ENCODE measurements at places on chromosomes 1 and 21.

- DNase-seq = no peak
These were observed 24.8 kb upstream of the SLFNL1 start for GRCh38 chr1:41046347-41046775.

- DNase-seq = no peak
These were observed 873 bp downstream of the IFT25 start for GRCh38 chr1:53944469-53945182.

- DNase-seq = no peak
These were observed 53.9 kb downstream of the YARS1 start for GRCh38 chr1:32763221-32763620.

- DNase-seq = no peak
These were observed 128.4 kb upstream of the ZBTB40 start for GRCh38 chr1:22323141-22323845.

- DNase-seq = no peak
These were observed 23.3 kb downstream of the THRAP3 start for GRCh38 chr1:36247538-36247937.

DNA sequence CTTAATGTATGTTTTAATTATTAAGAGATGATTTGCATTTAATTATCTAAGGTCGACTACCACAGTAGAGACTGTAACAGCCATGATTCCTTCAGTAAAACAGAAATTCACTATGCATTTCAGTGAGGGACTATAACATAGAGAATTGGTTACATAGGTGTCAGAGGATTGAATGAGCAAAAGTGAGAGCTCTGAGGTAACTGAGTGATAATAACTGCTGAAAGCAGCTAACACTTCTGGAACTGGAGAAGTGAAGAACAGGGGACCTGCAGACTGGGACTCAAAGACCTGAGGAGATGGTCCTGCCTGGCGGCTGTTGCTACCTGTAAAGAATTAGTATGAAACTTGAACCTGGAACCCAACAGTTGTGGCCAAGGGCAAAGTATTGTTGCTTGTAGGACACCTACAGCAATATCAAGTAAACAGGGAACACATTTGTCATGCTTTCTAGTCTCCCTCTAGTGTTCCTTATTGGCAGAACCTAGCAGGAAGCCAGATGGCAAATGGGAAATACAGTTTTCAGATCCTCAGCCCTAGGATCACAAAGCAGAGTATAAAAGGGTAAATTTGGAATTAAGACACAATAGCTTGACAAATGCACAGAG, 110.6 kb downstream of the HS2ST1 start:
- no peak for DNase-seq

DNA sequence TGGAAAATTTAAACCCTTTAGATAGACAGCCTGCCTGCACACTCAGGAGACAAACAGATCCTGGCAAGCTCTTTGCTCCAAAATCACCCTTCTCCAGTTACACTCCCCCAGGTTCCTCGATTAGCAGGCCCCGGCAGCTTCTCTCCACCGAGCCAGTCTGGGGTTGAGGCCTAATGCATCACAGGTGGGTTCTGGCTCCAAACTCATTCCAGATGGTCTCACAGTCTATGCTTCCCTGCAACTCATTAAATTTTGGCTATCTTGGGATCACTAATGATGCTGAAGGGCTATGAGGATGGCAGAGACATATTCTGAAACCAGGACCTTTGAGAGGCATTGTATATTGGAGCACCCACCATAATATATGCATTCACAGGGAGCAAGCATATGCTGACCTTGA, 559.8 kb upstream of the USP24 start:
- peak; percentile 14 for DNase-seq

DNA sequence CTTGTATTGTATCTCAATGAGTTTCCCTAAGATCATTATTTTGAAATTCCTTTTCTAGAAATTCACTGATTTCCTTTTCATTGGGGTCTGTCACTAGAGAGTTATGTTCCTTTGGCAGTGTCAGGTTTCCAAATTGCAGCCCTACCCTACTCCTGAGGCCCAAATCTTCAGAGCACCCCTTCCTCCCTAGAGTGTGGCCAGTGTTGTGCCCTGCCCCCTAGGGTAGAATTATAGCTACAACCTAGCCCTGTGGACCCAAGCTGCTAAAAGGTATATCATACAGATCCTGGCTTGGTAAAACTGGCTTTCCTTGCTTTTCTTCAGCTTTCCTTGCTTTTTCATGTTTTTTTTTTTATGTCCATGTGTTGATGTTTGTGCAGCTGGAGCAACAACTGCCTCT, 60.7 kb downstream of the DIPK1A start:
- no peak for DNase-seq

DNA sequence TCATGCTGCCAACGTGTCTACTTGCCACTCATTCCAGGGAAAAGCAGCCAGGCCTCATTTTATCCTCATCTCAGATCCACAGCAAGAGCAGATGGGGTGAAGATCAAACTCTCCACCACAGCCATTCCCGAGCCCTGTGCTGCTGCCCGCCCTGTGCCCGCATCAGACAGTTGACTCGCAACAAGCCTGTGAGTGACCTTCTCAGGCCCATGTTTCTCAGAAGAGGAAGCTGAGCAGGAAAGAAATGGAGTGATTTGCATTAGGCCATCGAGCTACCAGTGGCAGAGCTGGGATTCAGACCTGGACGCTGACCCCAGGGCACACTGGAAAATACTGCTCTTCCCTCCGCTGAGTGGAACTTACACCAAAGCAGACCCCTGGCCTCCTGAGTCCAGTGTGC, 1.2 kb downstream of the CNR2 start:
- DNase-seq = no peak

GRCh38 chr1:228088586-228089498, 6.3 kb downstream of the ARF1 start:
- no peak for DNase-seq

- no peak for DNase-seq
These were observed 205.4 kb upstream of the TMEM51 start for GRCh38 chr1:14948112-14948652.

- DNase-seq = no peak
These were observed 4.6 kb upstream of the GMEB1 start for GRCh38 chr1:28663871-28664470.

GRCh38 chr1:63032171-63032570, 248.2 kb downstream of the ATG4C start:
- DNase-seq = no peak

GRCh38 chr1:28199328-28200233, 23.1 kb upstream of the PTAFR start:
- DNase-seq = no peak

DNA sequence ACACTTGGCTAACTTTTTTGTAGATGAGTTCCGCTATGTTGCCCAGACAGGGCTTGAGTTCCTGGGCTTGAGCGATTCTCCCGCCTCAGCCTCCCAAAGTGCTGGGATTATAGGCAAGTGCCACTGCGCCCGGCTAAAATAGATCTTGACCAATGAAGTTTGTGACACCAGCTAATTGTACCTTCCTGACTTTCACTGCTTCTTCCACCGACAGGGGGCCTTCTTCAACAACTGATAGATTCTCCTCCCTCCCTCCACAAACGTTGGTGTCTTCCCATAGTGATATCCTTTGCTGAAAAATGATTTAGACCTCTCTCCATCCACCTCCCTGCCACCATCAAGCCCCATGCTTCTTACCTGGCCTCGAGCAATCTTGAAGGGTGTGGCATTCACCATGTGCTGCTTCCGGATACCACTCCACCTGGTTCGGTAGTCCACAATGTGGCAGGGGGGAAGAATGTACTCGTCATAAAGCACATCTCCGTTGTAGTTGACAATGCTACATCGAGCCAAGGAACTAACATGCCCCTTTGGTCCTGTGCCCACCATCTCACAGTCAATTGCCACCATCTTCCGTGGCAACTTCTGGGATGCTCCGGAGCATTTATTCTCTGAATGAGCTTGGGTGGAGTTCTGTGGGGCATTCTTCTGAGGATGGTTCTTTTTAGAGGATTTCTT, 1.6 kb upstream of the METTL25B start:
- no peak for DNase-seq

DNA sequence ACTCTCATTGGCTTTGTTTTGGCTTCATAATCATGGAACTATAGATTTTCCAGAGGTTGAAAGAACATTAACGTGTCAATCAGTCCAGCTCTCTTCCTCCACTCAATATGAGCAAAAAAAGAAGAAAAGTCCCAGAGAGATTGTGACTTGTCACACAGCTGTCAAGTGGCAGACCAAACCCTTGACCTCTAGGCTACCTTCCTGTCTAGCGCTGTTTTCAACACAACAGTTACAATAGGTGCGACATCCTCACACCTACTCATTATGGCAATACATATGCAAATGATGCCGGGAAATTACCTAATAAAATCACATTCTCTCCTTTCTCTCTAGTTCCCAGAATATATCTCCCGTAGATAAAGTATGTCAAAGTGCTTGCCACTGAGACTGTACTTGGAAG, 1.1 kb downstream of the WARS2 start:
- no peak for DNase-seq

- no peak for DNase-seq
These were observed 104.0 kb downstream of the NIBAN1 start for GRCh38 chr1:184870319-184870718.

DNA sequence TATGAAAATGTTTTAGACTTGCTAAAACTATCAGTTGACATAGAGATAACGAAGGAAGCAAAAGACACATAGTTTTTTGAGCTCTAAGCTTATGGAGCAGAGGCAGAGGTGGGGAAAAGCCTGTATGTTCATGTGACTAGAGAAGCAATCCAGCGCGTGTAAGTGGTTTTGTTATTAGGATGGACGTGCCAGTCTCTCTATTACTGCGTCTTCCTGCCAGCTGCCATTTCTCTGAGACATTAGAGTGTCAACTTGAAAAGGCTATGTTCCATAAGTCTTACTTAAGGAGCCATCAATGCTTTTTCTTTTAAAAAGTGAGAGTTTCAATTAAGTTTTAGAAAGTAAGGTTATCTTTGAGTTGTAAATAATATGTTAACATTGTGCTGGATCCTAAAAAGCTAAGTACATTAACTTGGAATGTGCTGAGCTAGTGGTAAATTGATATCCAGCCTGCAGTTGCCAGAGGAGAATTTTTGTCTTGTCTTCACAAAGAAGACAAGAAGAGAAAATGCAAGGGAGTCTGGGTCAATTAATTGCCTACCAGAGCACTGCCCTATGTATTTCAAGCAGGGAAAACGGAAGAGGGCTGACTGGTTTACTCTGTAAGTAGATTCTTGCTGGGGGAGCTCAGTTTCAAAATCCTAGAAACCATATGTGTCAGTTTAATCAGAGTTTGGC, 161.8 kb upstream of the B3GALT2 start:
- DNase-seq = no peak

GRCh38 chr21:31363720-31364119, 19.7 kb upstream of the TIAM1 start:
- DNase-seq = no peak

DNA sequence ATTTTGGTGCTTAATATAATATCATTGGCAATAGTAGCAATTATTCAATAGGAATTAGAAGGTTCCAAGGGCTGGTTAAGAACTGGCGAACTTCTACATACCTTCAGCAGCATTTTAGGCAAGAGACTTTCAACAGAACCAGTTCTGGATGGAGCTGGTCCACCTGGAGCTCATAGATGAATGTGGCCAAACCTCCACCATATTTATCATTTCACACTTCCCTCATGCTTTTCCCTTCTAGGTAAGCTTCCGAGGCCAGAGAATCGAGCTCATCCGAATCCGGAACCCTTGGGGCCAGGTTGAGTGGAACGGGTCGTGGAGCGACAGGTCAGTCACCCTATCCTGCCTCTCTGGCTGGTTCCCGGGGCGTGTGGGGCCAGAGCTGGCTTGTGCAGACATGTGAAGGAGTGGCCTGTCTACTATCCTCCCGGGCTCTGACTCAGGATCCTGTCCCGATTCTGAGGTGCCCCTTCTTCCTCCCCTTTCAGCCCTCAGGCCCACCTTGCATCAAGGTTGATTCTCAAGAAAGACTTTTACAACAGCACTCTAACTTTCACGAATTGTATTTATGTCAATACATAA, 24.7 kb downstream of the CAPN9 start:
- no peak for DNase-seq

DNA sequence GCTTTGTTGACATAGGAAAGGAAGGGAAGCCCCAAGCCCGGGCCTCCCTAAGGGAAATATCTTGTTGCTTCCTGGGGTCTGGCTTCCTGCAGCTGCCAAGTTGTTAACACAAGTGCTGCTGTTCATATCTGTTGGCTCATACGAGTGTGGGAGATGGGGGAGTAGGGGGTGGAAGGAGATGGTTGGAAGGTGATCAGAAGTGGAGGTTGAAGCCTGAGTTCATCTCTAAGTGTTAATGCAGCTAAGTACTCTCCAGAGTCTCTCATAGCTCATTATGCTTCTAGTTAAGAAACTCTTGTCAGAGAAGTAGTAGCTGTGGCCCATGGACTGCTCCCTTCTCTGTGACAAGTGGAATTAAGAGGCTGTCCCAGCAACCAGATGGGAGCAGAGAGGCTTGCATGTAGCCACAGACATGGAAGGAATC, 319.2 kb upstream of the SPAG17 start:
- no peak for DNase-seq

DNA sequence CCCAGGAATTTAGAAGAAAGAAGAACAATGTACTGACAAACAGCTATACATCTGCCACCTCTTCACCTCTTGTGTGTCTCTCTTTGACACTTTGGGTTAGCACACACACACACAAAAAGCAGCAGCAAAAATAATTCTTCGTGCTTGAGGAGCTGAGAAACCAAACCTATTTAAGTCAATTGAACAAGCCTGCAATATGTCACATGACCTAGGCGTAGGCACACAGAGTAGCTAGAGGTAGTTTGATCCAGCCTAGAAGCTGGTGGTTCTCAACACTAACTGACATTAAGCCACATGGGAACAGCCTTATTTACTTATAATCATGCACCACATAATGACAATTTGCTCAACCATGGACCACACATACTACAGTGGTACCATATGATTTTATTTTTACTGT, 32.3 kb downstream of the RRAGC start:
- DNase-seq = no peak

- DNase-seq = no peak
These were observed 150.4 kb upstream of the NEGR1 start for GRCh38 chr1:72432645-72433267.

DNA sequence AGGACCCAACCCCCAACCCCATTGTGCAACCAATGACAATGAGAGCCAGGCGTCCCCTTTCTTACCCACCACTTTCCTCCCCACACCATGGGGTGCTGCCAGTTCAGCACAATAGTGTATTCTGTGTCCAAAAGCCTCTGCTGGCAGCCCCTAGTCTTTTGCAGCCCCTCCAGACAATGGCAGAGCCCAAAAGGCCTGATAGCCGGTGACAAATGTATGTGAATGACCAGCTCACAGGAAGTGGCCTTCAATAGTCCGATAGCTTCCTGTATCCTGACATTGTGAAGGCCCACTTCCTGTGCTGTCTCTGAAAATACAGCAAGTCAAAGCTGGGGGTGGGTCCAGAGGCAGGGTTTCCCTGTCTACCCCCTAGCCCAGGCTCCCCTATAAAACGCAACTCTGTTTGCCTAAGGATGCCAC, 16.6 kb downstream of the SMIM12 start:
- DNase-seq = no peak

DNA sequence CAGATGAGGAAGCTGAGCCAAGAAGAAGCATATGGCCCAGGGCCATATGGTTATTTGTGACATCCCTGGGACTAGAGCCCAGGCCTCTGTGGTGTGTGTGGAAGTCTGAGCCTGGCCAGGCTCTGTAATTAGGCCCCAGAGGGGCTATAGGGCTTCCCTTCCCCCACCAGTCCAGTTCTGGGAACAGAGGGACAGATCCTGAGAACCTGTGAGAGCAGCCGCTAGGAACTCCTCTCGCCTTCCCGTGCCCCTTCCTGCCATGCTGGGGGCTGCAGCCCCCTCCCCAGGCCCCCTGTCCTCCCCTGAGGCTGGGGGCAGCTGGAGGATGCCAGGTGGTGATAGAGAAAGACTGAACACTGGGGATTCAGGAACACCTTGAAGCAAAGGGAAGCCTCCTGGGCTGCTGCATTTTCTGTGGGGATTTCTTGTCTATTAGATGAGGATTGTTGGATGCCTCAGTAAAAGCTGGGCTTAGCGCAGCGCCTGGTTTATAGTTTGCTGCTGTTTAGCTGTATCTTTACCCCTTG, 33.3 kb downstream of the COQ8A start:
- DNase-seq = no peak

Data from BJ (cell line).